ENCODE measurements at places on chromosomes 7 and 10. TPM values are rescaled to one million over a fixed set of nuclear protein-coding genes. Genes with fewer than 3 reads are reported as not detected.

DNA sequence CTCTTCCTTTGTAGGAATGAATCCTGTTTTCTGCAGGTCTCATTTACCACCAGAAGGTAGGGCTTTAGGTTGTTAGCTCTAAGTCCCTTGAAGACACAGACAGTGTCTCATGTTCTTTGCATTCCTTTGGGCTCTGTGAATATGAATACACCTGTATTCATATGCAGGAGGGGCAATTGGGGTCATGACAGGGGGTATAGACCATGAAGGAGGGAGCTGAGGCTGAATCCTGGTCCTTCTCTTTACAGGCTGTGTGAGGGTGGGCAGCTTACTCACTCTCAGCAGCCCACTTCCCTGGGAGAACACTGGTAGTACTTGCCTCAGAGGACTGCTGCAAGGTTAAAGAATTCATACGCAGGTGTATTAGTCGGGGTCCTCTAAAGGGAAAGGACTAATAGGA is 267.2 kb upstream of the MGMT start:
- no peak overlapping the region for H3K4me3 ChIP-seq
- no peak overlapping the region for H3K27ac ChIP-seq
- H3K36me3 ChIP-seq: no peaks in the 10 kb centered on the region
- no peaks in the 10 kb centered on the region for H3K27me3 ChIP-seq
- no peak for DNase-seq

DNA sequence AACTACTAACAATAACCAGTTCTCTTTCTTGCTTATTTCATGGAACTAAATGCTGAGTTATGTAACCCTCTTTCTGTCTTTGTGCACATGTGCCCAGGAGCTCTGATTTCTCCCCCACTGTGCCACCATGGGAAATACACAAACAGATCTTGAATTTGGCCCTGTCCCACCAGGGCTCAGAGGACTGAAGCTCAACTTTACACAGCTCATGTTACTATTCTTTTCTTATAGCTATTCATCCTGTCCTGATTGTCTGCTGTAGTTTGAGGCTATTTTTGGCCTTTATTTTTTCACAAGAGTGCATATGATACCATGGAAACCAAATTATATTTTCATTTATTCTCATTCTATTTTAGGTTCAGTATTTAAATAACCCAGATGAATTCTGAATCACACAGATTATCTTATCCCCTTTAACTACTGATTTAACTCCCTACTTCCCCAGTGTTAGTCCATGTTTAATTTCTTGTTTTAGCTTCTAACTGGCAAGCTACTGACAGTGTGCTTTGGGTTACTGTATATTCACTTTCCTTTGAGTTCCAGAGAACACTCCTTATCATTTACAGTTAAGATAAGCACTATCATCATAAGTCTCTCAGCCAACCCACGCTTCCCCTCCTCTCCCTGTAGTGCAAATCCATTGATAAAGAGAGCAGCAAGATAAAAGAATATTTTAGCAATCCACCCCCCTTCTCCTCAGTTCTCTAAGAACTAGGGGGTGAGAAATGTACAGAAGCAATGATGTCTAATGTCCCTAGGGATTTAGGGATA is 71.8 kb upstream of the GSDME start:
- no peak for DNase-seq
- H3K36me3 ChIP-seq: peaks cover 8% of the 10 kb centered on the region
- H3K4me3 ChIP-seq: no peak overlapping the region
- H3K27ac ChIP-seq: no peak overlapping the region

DNA sequence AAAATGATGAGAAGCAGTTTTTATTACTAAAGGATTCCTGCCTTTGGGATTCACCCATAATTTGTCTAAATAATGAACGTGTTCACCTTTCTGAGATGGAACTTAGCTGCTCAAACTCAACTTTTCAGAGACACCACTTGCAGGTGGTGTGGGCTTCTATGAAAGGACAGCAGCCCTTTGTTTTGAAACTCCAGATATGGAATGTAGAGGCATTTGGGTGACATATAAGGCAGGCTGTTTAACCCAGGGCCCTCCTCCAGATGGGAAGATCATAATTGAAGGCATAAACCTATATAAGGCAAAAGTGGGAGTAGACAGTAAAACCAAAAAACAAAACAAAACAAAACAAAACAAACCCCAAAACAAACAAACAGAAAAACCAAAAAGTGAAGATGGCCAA is 11.9 kb upstream of the HUS1 start:
- no peaks in the 10 kb centered on the region for H3K27me3 ChIP-seq
- peak overlapping the region; percentile 91 for H3K27ac ChIP-seq
- DNase-seq: no peak
- peaks cover 18% of the 10 kb centered on the region for H3K4me1 ChIP-seq
- H3K4me3 ChIP-seq: peak overlapping the region; percentile 90
- no peaks in the 10 kb centered on the region for H3K36me3 ChIP-seq

- no peaks in the 10 kb centered on the region for H3K4me1 ChIP-seq
- H3K27me3 ChIP-seq: no peaks in the 10 kb centered on the region
- no peak overlapping the region for H3K4me3 ChIP-seq
Measured at GRCh38 chr7:33674804-33675411, 230.4 kb upstream of the BMPER start.

DNA sequence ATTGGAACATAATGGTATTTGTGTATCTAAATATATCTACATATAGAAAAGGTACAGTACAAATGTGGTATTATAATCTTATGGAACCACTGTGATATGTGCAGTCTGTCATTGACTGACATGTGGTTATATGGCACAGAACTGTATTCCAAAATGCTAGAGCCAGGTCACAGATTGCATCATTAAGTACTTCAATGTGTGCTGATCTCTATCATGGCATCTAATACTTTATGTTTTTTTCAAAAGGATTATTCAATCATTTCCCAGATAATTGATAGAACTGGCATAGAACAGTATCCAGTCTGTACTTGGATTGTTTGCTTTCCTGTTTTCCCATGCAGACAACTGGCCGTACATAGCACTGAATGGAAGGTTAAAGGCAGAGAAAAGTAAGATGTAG is 662.7 kb downstream of the PARD3 start:
- no peak overlapping the region for H3K4me3 ChIP-seq
- no peak for DNase-seq
- H3K4me1 ChIP-seq: no peaks in the 10 kb centered on the region
- no peak overlapping the region for H3K27ac ChIP-seq
- H3K27me3 ChIP-seq: peaks cover 16% of the 10 kb centered on the region
- H3K36me3 ChIP-seq: no peaks in the 10 kb centered on the region

DNA sequence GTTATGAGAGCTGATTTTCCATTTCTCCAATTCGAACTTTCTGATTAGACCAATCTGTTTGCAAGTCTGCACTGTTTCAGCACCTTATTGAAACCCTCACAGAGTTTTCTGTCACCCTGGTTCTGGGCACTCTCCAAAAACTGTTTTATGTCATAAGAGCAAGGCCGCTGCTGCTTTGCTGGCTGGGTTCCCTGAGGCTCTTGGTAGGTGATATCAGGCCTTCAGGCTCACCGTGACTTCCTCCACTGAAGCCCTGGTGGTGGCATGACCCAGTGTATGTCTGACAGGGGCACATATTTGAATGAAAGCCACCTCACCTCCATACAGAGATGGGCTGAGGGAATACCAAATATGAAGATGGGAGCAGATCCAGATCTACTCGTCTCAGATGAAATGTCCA is 8.3 kb downstream of the RABGEF1 start:
- H3K4me1 ChIP-seq: peaks cover 59% of the 10 kb centered on the region
- H3K4me3 ChIP-seq: no peak overlapping the region
- H3K27ac ChIP-seq: no peak overlapping the region

DNA sequence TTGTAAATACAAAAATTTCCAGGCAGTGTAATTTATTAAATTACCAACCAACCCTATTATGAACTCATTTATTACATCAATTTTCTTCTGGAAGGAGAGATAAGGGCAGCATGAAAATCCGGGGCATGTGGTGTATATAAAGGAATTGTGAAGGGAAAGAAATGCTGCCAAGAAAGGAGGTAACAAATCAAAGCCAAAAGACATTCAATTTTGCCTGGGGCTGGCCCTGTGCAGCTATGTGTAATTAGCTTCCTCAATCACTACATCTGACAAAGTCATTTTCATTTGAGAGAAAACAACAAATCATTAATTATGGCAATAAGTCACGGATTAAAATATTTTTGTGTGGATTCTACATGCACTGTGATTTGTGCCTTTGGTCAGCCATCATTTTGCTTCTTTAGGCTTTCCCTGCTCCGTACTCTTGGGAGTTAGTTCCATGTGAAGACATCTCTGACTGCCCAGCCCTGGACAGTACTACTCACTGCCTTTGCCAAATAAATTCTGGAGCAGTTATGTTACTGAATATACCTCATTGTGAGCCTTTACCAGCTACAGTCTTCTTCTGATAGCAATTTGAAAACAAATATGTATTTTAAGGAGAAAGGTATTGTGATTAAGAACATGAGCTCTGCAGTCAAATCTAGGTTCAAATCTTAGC is 191.7 kb downstream of the RELN start:
- no peak for DNase-seq
- H3K4me3 ChIP-seq: no peak overlapping the region
- no peaks in the 10 kb centered on the region for H3K4me1 ChIP-seq
- no peak overlapping the region for H3K27ac ChIP-seq
- H3K27me3 ChIP-seq: no peaks in the 10 kb centered on the region

- H3K4me1 ChIP-seq: peaks cover 9% of the 10 kb centered on the region
- no peaks in the 10 kb centered on the region for H3K36me3 ChIP-seq
- H3K27ac ChIP-seq: peak overlapping the region; percentile 34
- peak overlapping the region; percentile 86 for H3K4me3 ChIP-seq
Measured at GRCh38 chr10:98414578-98414931, 427 bp downstream of the PYROXD2 start.

- H3K4me1 ChIP-seq: peaks cover 4% of the 10 kb centered on the region
- peak overlapping the region; percentile 30 for H3K27ac ChIP-seq
- no peaks in the 10 kb centered on the region for H3K36me3 ChIP-seq
- DNase-seq: no peak
- H3K4me3 ChIP-seq: no peak overlapping the region
Measured at GRCh38 chr10:31939797-31940708, 11.4 kb upstream of the ARHGAP12 start.

DNA sequence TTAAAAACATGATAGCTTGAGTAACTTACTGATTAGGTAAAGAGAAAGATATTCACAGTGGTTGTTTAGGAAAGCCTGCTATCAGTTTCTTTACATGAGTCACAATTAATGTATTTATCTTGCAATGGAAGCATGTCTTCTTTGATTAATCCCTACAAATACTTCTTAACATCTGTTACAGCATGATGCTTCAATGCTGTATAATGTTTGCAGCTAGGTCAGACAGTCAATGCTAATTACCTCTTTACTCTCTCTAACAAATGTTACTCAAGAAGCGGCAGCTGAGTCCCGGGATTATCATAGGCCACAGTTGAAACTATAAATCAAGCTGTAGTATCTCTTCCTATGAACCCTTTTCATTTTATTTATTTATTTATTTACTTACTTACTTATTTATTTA is 33.2 kb downstream of the ACBD5 start:
- H3K27ac ChIP-seq: no peak overlapping the region
- H3K27me3 ChIP-seq: no peaks in the 10 kb centered on the region
- H3K4me3 ChIP-seq: no peak overlapping the region
- no peaks in the 10 kb centered on the region for H3K4me1 ChIP-seq
- no peak for DNase-seq

GRCh38 chr7:91504919-91505318 is 240.7 kb downstream of the FZD1 start:
- no peaks in the 10 kb centered on the region for H3K4me1 ChIP-seq
- H3K36me3 ChIP-seq: no peaks in the 10 kb centered on the region
- no peak for DNase-seq
- H3K27ac ChIP-seq: no peak overlapping the region
- H3K4me3 ChIP-seq: no peak overlapping the region

DNA sequence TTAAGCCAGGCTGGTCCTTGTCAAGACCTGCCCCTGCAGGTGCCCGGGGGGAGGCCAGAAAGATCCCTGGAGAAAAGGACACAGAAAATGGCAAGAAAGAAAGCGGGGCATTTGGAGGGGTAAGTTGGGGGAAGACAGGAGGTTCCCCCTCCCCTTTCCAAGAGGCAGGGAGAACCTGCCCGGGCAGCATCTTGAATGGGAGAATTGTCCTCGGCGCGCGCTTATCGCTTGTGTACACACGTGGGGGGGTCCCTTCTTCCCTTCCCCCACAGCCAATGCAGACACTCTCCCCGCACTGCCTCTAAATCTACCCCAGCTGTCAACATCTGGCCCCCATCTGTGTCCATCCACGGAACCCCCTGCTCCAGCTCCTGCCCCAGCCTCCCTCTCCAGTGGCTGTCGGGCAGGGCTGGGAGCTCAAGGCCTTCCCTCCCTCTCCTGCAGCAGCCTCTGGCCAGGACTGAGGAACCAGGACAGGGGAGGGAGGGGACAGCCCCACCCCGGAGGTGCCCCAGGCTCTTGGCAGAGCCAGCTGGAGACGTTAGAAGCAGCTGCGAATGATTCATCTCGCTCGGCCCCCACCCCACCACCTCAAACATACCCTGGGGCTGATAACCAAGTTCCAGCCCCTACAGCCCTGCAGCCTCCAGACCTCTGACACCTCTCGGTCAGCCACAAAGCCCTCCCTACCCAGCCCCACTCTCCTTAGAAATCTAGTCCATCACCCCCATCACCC is 25.3 kb downstream of the EPHB4 start:
- H3K4me3 ChIP-seq: no peak overlapping the region
- peaks cover 14% of the 10 kb centered on the region for H3K27me3 ChIP-seq
- H3K36me3 ChIP-seq: no peaks in the 10 kb centered on the region
- no peak overlapping the region for H3K27ac ChIP-seq
- H3K4me1 ChIP-seq: peaks cover 7% of the 10 kb centered on the region
- no peak for DNase-seq

- no peak overlapping the region for H3K27ac ChIP-seq
- no peaks in the 10 kb centered on the region for H3K4me1 ChIP-seq
- peaks cover 6% of the 10 kb centered on the region for H3K36me3 ChIP-seq
- H3K27me3 ChIP-seq: no peaks in the 10 kb centered on the region
- DNase-seq: no peak
Measured at GRCh38 chr7:50640256-50640655, 75.1 kb upstream of the DDC start.

- peaks cover 11% of the 10 kb centered on the region for H3K36me3 ChIP-seq
- peak overlapping the region; percentile 72 for H3K4me3 ChIP-seq
- no peaks in the 10 kb centered on the region for H3K27me3 ChIP-seq
- DNase-seq: peak; percentile 43
Measured at GRCh38 chr7:139635526-139636302, 112.2 kb downstream of the CLEC2L start.

- peaks cover 42% of the 10 kb centered on the region for H3K27me3 ChIP-seq
- H3K4me3 ChIP-seq: peak overlapping the region; percentile 80
- H3K4me1 ChIP-seq: no peaks in the 10 kb centered on the region
- H3K27ac ChIP-seq: no peak overlapping the region
- DNase-seq: no peak
Measured at GRCh38 chr10:117004227-117005025, 561 bp downstream of the SHTN1 start.

- H3K27me3 ChIP-seq: peaks cover 16% of the 10 kb centered on the region
- no peak overlapping the region for H3K27ac ChIP-seq
- no peak for DNase-seq
- no peaks in the 10 kb centered on the region for H3K4me1 ChIP-seq
- no peak overlapping the region for H3K4me3 ChIP-seq
Measured at GRCh38 chr10:95547791-95548435, 13.3 kb downstream of the SORBS1 start.

The ACBD7 gene
- total RNA-seq: 5.5 TPM

The IFRD1 gene
- total RNA-seq: 88.3 TPM

The CADPS2 gene
- total RNA-seq: not detected

The BICC1 gene
- total RNA-seq: not detected

The PODXL gene
- 0.60 TPM for total RNA-seq

The UNC5B gene
- total RNA-seq: 0.12 TPM

All from activated T-cell treated with anti-CD3 and anti-CD28 coated beads, Interleukin-2, amount 50 U/mL, for 72 hours (primary cell).